ENCODE measurements at places on chromosomes 6 and 20.

DNA sequence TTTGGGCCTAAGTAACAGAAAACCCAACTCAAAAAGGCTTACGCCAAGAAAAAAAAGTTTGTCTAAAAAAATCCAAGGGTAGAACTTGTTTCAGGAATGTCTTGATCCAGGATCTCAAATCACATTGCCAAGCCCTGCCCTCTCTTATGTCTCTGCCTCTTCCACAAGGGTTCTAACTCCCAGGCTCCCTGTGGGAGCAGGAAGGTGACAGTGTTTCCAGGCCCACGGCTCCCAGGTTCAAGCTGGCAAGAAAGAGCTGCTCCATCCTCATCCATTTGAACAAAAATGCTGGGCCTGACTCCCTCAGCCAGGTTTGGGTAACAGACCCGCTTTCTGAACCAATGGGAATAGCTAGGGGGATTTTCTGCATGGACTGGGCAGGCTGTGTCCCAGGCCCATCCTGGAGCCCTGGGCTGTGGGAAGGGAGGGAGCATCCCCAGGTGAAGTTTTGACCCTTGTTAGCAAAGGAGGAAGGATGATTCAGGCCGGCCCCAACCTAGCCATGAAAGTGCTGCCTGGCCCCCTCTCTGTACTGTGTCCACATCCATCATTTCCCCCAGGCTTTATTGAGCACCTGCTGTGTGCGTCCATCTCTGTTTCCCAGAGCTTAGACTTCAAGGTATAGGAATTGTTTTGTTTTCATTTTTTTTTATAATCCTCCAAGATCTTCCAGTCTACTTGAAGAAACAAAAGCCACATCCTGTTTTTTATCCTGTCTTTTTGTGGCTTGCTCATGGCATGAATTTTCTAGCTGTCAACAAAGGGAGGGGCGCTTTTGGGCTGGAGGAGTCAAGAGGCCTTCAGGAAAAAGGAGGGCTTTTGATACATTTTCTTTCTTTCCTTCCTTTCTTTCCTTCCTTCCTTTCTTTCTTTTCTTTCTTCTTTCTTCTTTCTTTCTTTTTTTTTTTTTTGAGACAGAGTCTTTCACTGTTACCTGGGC, 159.8 kb downstream of the TFAP2C start:
- no peak for DNase-seq

DNA sequence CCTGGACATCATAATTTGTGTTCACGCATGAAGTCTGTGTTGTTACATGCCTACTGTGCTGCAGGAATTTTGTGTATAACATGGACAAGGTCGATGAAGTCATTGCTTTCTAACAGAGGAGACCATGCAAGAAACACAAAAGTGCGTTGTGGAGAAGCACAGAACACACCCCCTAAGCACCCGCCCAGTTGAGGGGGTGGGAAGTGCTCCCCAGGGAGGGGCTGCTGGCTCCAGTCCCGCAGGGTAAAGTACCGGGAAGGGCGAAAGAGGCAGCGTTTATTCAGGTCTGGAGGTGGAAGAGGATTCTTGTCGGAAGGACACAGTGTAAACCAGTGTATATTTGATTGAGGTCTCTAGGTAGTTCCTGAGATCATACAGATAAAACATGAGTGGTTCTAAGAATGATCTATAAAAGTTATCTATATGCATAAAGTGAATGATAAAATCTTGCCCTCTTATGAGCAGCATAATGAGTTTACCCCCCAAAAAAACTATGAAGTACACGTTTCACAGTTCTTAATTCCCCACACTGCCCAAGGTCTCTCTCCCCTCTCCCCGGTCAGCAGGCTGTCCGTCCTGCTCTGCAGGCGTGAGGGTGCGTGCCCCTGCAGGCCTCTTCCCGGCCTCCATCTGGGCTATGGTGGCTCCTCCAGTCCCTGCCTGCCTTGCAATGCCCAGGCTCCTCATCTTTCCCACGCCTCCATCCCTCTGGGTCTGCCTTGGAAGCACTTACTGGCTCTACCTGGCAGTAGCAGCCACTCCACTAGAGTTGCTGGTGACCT, 159.7 kb downstream of the THBS2 start:
- no peak for DNase-seq

DNA sequence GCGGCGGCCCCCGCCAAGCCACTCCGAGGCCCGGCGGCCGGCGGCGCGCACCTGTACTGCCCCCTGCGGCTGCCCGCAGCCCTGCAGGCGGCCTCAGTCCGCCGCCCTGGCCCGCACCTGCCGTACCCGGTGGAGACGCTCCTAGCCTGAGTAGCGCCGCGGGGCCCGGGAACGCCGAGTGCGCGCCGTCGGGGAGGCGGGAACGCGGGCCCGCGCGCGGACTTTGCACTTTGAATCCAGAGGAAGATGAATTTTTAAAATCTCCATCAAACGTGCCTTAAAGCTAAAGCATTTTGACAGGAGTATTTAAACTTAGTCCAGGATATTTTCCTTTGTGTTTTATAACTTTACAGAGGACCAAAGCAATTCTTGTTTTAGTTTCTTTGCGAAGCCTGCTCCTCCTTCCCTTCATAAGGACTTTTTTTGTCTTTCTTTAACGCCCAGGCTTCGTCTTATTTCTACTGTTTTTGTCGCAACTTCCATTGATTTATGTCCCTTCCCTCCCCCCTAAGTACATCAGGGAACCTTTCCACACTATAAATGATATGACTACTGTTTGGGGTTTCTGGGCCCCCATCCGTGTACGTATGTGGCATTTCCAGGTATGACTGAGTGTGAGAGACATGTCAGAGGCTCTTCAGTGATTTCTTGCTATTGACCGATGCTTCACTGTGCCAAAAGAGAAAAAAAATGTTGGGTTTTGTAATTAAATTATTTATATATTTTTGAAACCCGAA, 2.0 kb downstream of the FOXQ1 start:
- DNase-seq: no peak

DNA sequence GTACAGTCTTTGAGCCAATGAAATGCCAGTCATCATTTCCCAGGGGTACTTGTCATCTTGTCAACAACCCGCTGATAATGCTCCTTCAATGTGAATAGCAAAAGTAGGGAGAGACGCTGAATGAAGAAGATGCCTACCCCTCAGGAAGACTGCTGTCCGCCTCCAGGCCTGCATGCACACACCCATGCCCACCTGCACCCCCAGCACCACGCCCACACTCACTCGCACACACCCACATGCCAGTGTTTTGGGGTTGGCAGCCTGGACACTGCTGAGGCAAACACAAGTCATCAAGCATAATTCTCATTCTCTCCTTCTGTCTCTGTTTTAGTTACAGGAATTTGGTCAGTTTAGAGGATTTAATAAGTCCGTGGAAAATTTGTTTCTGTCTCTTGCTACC, 63.6 kb downstream of the SYTL3 start:
- DNase-seq: no peak

DNA sequence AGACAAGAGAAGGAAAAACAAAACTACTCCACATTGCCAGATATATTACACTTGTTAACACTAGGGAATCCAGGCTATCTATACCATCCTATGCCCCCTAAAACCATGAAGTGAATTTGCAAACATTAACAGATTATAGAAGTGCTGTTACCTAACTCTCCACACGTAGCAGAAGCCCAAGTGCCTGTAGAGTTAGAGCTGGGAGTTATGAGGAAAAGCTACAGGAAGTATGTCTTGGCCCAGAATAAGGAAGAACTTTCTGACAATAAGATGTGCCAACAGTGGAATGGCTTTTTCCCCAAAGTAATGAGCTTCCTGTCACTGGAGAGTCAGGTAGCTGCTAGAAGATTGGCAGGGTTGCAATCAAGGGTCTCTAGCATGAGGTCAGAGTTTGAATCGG, 32.5 kb downstream of the ADGRG6 start:
- no peak for DNase-seq

GRCh38 chr6:126064257-126064747, 78.0 kb downstream of the TRMT11 start:
- no peak for DNase-seq

- no peak for DNase-seq
These were observed 130.8 kb downstream of the JPH2 start for GRCh38 chr20:44056010-44056698.

GRCh38 chr6:52535711-52536423, 41.0 kb downstream of the TRAM2 start:
- no peak for DNase-seq

DNA sequence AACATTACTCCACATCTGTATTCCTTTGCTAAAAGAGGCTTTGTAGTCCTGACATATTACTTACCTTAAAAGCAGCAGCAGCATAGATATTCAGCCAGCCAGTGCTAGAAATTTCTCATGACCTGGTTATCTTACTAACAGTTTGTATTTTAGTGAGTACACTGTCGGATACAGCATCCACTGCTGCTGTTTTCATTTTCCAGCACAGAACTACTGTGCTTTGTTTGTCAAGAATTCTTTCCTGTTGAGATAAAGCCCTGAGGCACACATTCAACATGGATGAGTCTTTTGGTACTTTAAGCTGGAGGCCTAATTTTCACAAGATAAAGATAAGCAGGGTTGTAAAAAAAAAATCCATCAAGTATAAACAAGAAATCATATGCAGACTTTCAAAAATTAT, 311.2 kb upstream of the OPRM1 start:
- DNase-seq: no peak

DNA sequence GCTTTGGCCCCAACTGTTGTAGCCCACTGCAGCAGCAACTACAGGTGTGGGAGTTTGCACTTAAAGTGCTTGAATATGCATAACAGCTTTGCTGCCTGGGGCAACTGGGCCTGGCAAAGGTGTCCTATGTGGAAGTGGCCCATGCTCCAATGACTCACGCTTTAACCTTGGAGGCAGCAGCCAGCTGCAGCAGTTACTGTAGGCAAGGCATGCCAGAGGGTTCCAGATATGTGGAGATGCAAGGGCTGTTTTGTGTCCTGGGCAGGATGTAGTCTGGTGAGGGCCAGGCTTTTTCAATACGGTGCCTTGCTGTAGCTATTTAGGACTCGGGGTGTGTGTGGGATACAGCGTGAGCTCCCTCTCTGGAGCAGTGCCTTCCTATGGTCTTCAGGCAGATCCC, 150.3 kb downstream of the NKAIN2 start:
- DNase-seq: no peak

- no peak for DNase-seq
These were observed 38.0 kb upstream of the HIVEP1 start for GRCh38 chr6:11974089-11974488.

DNA sequence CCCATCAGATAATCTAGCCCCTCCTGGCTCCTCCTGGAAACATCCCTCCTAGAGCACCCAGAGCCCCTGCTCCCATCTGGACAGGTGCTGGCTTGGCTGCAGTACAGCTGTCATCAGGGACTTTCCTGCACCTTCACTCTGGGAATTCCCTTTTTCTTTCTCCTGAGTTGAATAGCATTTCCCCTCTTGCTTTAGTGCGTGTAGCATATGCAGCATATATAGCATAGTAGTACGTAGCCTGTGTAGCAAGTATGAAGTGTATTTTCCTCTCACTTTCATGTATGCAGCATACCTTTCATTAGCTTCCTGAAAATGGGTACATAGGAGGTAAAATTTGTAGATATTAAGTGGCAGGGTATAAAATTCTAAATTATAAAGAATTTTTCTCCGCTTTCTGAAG, 352.9 kb downstream of the ESR1 start:
- DNase-seq: no peak

DNA sequence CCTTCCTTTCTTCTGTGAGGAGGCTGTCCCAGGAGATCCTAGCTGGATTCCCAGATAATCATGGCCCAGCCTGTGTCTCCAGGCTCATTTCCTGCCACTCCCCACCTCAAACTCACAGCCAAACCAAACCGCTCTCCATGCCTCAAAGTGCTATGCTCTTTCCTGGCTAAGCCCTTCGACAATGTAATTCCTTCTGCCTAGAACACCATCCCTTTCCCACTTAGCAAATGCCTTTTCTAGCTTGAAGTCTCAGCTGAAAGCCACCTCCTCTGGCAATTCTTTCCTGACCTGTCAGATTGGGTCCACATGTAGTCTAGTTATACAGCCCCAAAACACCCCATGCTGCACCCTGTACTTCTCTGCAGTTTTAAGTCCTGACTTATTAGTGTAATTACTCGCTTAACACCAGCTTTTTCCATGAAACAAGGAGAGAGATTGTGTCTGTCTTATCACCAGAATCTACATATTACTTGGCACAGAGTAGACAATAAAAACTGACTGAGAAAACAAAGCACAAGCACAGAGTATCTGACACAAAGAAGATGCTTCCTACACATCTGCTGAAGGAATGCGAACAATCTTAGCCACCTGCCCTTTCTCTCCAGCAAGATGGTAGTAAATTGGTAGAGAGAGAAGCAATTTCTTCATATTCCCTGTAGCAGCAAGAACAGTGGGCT, 5.4 kb downstream of the TRIM26 start:
- DNase-seq: no peak

- DNase-seq: no peak
These were observed 797 bp upstream of the ZNF133 start for GRCh38 chr20:18287546-18287914.

DNA sequence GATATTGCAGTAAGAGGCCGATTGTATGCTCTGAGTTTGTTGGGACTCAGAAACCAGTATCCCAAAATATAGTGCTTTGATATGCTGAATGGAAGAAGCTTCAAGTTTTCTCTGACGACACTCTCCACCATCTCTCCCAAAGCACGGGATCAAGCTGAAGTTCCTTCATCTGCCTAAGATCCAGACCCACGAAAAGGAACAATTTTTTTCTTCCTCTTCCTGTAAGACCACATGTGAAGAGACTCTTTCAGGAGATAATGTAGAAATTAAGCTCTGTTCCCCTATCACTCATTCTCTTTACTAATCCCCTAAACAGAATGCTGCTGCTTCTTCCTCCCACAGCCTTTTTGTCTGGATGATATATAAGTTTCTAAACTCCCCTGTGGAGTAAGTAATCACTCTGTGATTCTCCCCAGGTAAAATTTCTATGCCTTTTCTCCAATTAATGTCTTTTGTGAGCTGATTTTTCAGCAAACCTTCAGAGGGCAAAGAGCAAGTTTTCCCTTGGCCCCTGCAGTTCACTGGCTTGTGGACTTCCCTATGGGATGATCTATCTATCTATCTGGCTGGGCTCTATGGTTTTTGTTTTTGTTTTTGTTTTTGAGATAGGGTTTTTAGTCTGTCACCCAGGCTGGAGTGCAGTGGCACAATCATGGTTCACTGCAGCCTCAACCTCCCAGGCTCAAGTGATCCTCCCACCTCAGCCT, 13.5 kb upstream of the PNRC1 start:
- no peak for DNase-seq

DNA sequence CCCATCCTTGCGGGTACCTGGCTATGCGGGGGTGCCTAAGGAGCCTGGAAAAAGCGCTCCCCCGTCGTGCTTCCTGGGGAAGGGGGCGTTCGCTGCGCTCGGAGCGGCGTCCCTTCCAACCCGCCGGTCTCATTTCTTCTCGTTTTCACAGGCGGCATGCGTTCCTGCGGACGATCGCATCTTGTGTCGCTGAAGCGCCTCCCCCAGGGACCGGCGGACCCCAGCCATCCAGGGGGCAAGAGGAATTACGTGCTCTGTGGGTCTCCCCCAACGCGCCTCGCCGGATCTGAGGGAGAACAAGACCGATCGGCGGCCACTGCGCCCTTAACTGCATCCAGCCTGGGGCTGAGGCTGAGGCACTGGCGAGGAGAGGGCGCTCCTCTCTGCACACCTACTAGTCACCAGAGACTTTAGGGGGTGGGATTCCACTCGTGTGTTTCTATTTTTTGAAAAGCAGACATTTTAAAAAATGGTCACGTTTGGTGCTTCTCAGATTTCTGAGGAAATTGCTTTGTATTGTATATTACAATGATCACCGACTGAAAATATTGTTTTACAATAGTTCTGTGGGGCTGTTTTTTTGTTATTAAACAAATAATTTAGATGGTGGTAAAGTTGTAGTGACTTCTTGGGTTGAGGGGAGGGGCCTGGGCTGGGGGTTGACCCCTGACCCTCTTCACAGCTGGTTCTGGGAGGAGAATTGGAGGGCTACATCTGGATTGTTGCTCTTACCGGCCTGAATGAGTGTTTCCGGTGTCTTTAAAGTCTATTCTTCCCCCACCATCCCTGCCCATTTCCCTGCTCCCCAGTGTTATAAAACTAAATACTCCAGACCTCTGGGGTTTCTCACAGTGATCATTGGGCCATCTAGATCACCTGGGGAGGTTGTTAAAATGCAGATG, 1.1 kb downstream of the ID1 start:
- peak; percentile 56 for DNase-seq

Measured in COR-L47 (cell line).